ENCODE measurements at places on chromosomes 7 and 10. TPM values are rescaled to one million over a fixed set of nuclear protein-coding genes. Genes with fewer than 3 reads are reported as not detected.

Gene RTKN2
- 2.7 TPM for total RNA-seq

Gene SUPV3L1
- total RNA-seq, result 63.9 TPM

Gene NET1
- total RNA-seq, result 35.1 TPM

Gene TRIL
- 0.12 TPM for total RNA-seq

Gene SLC29A4
- total RNA-seq, result 1.8 TPM

Gene SLC26A3
- not detected for total RNA-seq

Gene KCND2
- not detected for total RNA-seq

Gene ACTL6B
- not detected for total RNA-seq

Gene SLC13A1
- total RNA-seq, result not detected

Gene VPS41
- 58.4 TPM for total RNA-seq

Gene ELN
- not detected for total RNA-seq

Gene TEX47
- not detected for total RNA-seq

Gene COBL
- not detected for total RNA-seq

Gene RP9
- total RNA-seq, result 23.2 TPM

Gene SKAP2
- 4.6 TPM for total RNA-seq

Gene FIS1
- 127 TPM for total RNA-seq

Gene MINDY3
- 16.3 TPM for total RNA-seq

Gene HOXA9
- total RNA-seq, result not detected

Gene HOXA2
- not detected for total RNA-seq

Gene CALCR
- total RNA-seq, result not detected

Gene CLDN3
- not detected for total RNA-seq

Gene CCDC7
- total RNA-seq, result 13.6 TPM

Gene RPEL1
- not detected for total RNA-seq

Gene PRSS37
- not detected for total RNA-seq

Gene PDZD7
- 0.93 TPM for total RNA-seq

Gene GNAT3
- not detected for total RNA-seq

Gene AEBP1
- total RNA-seq, result 21.6 TPM

Gene AKR1D1
- total RNA-seq, result not detected

Gene VWC2
- not detected for total RNA-seq

Gene ZNF12
- total RNA-seq, result 17.9 TPM

Gene PTN
- total RNA-seq, result not detected

Gene OR6V1
- not detected for total RNA-seq

Gene MYOF
- 23.8 TPM for total RNA-seq

Gene ORC5
- total RNA-seq, result 35.8 TPM

Gene CNPY1
- not detected for total RNA-seq

Gene CHN2
- not detected for total RNA-seq

Gene GSDME
- 9.6 TPM for total RNA-seq

Gene PRRT4
- total RNA-seq, result 0.14 TPM

Gene GAD2
- not detected for total RNA-seq

Gene NRAP
- total RNA-seq, result not detected

Gene PAX4
- not detected for total RNA-seq

Gene SEMA3A
- total RNA-seq, result 0.14 TPM

Gene HECTD2
- total RNA-seq, result 4.5 TPM

Gene PSPH
- total RNA-seq, result 23.8 TPM

Gene MRC1
- total RNA-seq, result not detected

Gene CALHM3
- not detected for total RNA-seq

Gene TUBB8
- not detected for total RNA-seq

Gene MUC3A
- not detected for total RNA-seq

Gene TYW1B
- 4.2 TPM for total RNA-seq

Gene AKR1C2
- not detected for total RNA-seq

Gene OR2A5
- total RNA-seq, result not detected

Gene SLC16A9
- 4.4 TPM for total RNA-seq

Gene ZNF467
- 0.21 TPM for total RNA-seq

Gene OPALIN
- not detected for total RNA-seq

Gene PRXL2A
- total RNA-seq, result 16.4 TPM

Measured in activated CD4-positive, alpha-beta T cell treated with anti-CD3 and anti-CD28 coated beads, Interleukin-2, amount 10 ng/mL, durations not matched to agents 24 days and 14 days (primary cell).